ENCODE measurements at places on chromosomes 7 and 10.

DNA sequence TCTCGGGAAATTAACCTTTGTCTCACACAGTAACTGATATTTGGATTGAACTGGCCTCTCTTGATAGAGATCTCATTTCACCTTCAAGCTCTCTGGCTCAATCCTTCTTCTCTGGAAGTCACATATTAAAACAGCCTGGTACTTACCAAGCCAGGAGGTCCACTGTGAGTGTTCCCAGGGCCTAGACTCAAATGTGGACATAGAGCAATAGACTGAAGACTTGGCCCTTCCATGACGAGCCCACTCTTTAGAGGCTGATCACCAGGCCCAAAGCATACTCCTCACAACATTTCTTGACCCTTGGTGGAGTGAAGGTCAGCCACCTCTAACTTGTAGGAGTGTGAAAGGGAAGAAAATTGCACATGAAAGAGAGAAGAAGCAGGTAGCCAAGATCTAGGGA is 38.5 kb downstream of the COL1A2 start:
- DNase-seq, result no peak

GRCh38 chr7:106119719-106120118 is 7.6 kb upstream of the SYPL1 start:
- no peak for DNase-seq

DNA sequence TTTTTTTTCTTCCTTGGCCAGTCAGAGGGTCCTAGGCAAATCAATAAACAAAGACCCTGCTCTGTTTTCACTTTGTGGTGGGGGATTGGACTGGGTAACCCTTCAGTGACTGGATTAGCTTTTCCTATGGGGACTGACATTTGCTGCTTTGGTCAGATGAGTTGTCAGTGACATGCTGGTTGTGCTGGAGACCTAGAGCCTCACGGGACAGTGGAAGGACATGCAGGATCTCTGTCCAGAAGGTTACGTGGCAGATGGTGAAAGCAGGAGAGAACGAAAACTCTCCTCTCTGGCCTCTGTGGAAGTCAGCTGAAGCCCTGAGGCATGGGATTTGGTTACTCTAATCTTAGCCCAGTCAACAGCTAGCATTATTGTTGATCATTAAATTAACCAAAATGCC is 90.0 kb upstream of the BMPER start:
- DNase-seq, result no peak

- no peak for DNase-seq
Observed at GRCh38 chr10:13705526-13706174, 118.9 kb downstream of the PRPF18 start.
